ENCODE measurements at places on chromosomes 6 and 20. TPM values are rescaled to one million over a fixed set of nuclear protein-coding genes. Genes with fewer than 3 reads are reported as not detected.

Gene THBD
- 21.4 TPM for total RNA-seq

Gene IL20RA
- total RNA-seq = 4.5 TPM

Gene PDE10A
- total RNA-seq = under 0.01 TPM

Gene HSPA1L
- 0.53 TPM for total RNA-seq

Gene PNLDC1
- 0.26 TPM for total RNA-seq

Gene RRAGD
- 3.4 TPM for total RNA-seq

Gene SLC26A8
- not detected for total RNA-seq

Gene CD24
- total RNA-seq = 1,344 TPM

Gene CD109
- total RNA-seq = 27.4 TPM

Gene DNMT3B
- total RNA-seq = 0.79 TPM

Gene GPR6
- not detected for total RNA-seq

Gene ESF1
- 15.2 TPM for total RNA-seq

Gene NFATC2
- total RNA-seq = not detected

Gene F13A1
- 0.13 TPM for total RNA-seq

Gene EYA4
- 9.7 TPM for total RNA-seq

All from bronchial epithelial cell (primary cell).